ENCODE measurements at places on chromosomes 11 and 22.

DNA sequence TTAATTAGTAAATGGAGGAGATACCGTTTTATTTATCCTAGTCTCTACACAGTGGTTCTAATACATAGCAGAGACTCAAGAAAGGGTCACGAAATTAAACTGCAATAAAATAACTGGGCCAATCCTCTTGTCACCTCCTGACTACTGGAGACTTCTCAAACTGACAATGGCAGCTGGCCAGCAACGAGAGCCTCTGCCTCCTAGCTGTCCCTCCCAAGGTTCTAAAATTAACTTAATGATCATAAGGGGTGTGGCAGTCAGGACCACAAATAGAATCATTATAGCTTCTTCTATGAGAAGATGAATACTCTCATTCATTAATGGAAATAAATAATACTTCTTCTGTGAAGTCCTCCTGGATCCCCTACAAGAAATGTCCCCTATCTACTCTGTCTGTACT, 63.8 kb upstream of the APOA1 start:
- DNase-seq: no peak

DNA sequence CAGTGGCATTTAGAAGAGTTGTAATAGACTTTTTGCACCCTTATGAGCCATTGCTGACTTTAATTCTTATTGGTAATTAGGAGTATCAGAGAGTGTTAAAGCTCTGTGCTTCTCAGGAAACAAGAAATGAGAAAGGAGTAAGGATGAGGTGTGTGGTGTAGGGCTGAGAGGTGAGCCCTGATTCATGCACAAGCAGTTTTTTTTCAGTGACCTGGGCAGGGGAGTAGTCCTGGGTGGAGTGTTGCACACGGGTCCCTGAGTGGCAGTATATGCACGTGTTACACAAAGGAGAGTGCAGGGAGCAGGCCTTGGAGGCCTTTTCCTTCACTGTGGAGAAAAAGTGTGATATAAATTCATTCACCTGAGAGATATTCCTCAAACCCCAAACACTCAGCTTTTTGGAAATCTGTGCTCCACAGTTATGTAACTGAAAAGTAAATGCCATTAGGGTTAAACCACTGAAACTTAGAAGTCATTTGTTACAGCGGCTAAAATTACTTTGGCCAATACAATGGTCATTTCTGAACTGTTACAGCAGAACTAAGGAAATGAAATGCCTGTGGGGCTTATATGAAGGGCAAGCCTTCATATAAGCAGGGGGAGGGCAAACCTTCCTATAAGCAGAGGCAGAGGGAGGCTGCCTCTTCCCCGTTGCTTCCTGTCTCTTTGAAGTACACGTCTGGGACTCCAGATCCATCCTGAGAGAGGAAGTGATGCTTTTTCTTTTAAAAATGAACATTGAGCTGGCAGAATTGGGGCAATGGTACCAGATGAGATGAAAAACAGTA, 62.6 kb upstream of the OLFML1 start:
- DNase-seq: no peak

- no peak for DNase-seq
These were observed 97.0 kb upstream of the MPPED2 start for GRCh38 chr11:30683176-30683575.

DNA sequence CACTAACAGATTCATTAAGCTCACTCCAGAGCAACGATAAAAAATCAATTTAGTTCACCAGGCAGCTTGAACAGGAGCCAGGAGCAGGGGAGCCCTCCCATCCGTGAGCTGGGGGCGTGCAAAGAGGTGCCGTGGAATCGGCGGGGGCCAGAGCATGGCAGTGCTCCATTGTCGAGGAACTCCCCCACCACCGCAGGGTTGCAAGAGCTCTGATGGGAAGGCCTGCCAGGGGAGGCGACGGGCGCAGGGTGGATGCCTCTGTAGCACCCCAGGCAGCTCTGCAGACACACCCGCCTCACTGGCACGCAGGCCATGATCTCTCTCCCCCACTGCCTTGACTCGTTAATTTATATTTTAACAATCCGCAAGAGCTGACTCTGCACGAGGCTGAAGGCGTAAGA, 433.2 kb downstream of the MIAT start:
- no peak for DNase-seq

GRCh38 chr22:37160027-37160426, 10.3 kb upstream of the IL2RB start:
- no peak for DNase-seq

- no peak for DNase-seq
These were observed 539 bp downstream of the USH1C start for GRCh38 chr11:17543574-17544180.

DNA sequence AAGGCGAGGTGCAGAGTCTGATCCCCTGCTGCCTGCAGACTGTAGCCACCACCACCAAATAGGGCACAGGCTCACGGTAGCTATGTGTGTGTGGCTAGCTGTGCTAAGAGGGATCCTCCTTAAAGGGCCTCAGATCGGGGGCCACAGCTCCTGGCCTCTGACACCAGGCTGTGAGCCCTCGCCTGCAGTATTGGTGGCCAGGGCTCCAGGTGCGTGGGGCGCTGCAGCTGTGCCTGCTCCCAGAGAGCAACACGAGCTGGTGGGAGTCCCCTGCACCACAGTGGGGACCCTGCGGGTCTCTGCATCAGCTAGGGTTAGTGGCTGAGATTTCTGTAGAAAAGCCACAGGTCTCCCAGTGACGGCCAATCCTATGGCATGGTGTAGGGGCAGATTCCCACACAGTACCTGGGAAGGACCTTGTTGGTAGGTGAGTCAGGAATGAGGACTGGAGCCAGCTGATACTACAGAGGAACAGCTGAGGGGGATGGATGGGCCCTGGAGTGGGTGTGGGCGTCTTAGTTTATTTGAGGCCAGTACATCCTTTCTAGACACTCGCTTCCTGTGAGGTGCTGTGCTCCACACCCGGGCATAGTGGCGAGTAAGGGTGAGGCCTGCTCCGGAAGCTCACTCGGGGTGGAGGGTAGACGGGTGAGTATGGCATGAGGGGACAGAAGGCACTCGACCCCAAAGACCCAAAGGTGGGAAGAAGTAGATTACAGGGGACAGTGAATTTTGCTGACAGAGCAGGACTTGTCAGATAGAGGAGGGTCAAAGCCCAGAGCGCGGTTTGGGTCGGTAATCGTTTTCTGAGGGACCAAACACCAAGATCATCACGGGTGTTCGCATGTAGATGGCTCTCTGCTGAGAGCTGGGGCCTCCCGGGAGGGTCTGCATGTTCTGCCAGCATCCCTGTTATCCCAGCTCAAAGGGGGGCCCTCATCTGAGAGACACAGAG, 212.5 kb downstream of the TBC1D22A start:
- DNase-seq: no peak

DNA sequence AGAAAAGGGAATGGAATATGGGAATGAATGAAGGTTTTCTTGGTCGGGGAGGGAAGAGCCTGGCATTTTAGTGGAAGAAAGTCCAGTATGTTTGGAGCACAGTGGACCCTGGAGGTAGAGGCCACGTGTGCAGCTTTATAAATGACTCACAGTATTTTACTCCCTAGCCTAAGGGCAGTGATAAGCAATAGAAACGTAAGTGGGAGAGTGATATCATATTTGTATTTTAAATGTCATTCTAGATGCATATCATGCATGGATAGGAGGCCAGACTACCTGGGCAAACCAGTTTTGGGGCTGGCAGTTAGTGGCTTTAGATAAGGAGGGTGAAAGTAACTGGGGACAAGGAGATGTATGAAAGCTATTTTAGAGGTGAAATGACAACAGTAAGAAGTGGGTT, 174.1 kb downstream of the ARHGAP42 start:
- DNase-seq: no peak

DNA sequence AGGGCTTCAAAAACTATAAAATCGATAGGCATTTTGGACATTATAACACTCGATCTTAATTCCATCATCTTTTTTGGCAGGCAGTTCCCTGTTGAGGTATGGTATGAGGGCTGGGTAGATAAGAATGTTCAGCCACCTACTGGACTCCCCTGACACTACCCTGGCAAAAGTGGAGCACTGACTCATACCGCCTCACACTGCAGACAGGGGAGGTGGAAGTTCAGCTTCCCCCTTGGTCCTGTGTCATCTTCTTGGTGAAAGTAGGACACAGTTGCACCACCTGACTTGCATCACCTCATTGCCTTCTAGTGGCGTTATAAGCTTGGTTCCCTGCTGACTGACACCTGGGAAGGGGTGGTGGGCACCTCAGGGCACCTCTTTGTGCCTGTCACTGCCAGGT, 30.4 kb downstream of the PAAF1 start:
- DNase-seq: no peak

DNA sequence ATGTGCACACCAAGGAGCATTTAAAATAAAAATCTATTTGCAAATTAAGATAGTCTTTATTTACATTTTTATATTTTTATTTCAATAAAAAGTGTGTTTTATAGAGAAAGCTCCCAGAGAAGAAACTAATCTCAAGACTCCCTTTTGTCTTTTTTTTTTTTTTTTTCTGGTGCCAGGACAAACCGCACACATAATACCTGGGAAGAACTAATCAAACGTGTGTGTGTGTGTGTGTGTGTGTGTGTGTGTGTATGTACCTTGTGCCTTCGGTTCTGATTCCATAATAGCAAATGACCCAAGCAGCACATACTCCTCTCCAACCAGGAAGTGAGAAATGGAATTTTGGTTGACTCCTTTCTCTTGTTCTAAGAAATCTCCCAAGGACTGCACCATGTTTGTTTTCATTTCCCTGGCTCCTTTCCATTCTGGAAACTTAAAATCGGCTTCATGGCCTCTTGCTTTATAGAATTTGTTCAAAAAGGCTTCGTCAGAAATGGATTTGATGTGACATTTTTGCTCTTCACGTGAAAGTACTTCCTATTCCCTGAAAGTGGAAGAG, 65.3 kb downstream of the ST3GAL4 start:
- no peak for DNase-seq

- DNase-seq: no peak
These were observed 32.5 kb downstream of the NADSYN1 start for GRCh38 chr11:71485466-71485865.

DNA sequence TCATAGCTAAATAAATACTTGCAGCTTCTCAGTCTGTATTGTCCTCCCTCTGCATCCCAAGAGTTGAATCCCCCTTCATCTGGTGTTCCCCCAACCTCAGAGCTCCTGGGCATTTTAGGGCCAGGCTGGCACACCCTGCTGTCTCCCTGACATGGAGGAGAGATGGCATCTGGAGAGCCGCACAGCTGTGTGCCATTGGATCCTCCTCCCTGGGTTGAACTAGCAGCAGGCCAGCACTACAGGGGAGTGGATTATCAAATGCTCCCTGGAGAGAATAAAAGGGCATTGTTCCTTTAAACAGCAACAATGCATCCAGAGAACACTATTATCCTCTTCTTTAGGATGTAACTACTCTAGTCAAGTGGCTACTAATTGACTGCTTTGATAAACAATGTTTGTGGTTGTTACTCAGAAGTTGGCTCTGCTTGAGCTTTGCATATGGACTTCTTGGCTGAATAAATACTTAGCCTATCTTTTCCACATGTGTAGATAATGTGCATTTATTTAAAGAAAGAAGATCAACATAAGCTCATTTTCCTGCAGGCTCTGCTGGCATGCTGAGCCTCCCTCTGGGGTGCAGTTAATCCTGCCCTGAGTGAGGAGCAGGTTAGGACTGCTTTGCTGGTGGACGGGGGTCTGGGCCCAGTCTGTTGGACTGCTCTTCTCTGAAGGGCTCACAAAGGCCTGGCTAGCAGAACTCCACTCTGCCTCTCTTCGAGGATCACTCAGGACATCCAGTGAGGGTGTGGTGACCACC, 897.2 kb downstream of the TBC1D22A start:
- no peak for DNase-seq

DNA sequence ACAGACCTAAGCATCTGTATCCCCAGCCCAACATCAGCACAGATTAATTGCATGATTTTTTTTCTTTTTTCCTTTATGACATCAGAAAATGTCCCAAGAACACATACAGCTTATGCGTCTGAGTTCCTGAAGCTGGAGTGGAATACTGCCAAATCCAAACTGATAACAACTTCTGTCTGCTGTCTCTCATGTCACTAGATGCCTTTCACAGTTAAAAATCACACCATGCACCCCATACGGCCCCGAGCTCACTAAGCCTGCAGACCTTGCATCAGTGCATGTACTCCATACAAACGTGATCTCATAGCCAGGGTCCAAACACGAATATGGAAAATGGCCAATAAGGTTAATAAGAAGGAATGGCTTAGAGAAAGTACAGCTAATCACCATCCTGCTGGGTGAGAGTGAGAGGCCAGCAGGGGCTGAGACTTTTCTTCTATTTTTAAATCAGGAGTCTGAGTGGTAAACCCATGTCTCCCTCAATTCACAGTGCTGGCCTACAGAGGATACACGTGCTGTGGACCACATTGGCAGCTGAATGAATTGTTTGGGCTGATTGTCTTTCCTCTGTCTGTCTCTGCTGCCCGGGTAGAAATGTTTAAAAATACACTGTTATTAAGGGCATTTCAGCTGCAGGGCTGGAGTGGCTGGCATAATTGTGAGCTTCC, 350.6 kb upstream of the RAG2 start:
- no peak for DNase-seq

DNA sequence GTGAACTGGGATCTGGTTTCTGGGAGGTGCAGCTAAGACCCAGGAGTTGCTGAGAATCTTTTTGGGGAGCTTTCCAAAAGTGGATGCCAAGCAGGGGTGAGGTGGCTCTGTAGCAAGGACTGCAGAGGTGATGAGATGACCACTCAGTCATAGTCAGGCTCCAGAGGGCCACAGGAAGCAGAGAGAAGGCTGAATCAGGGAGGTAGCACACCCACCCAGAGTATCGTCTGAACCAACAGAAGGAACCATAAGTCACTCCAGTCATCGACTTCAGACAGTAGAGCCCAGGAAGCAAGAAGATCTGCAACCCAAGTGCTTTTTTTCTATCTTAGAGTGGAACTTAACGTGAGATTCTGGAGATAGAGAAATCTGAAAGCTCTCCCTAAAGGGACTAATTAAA, 335.7 kb upstream of the MPPED2 start:
- no peak for DNase-seq

DNA sequence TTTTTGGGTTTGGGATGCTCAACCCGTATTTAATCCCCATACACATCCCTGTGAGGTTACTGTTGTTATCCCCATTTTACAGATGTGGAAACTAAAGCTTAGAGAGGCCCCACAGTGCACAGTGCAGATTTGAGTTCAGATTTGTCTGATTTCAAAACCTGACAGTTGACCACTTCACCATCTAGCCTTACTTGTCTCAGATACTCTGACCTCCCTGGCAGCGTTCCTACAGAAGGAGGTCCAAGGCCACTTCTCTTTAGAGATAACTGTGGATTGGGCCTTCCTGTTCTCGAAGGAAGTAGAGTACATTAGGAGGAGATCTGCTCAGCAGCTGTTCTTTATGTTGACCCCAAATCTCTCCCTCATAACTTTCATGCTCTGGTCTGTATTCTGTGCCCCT, 46.7 kb upstream of the CTTN start:
- no peak for DNase-seq

DNA sequence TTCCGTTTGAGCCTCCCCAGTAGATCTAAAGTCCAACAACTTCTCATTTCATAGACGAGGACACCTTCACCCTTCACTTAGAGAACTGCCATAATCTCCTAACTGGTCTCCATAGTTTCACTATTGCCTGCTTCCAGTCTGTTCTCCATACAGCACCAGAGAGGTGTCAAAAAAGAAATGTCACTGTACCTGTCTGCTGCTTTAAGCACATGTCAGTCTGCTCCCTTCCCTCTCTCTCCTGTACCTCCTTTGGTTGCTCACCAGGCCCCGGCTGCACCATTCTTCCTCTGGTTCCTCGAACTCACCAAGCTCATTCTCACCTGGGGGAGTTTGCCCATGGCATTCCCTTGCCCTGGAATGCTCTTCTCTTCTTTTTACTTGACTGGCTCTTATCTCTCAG, 75.8 kb downstream of the NAV2 start:
- DNase-seq: no peak
